ENCODE measurements at places on chromosomes 2 and 18.

- no peaks in the 10 kb centered on the region for H3K4me1 ChIP-seq
- no peaks in the 10 kb centered on the region for H3K36me3 ChIP-seq
- H3K4me3 ChIP-seq, result no peak overlapping the region
- no peaks in the 10 kb centered on the region for H3K27me3 ChIP-seq
- no peak overlapping the region for H3K27ac ChIP-seq
Measured at GRCh38 chr2:138171244-138171643, 207.0 kb downstream of the HNMT start.

GRCh38 chr2:149224543-149224942 is 105.8 kb upstream of the LYPD6 start:
- no peaks in the 10 kb centered on the region for H3K4me1 ChIP-seq
- no peak overlapping the region for H3K27ac ChIP-seq
- H3K27me3 ChIP-seq, result no peaks in the 10 kb centered on the region
- no peak for DNase-seq
- H3K4me3 ChIP-seq, result no peak overlapping the region

GRCh38 chr2:144152817-144153271 is 367.1 kb downstream of the ZEB2 start:
- no peak for DNase-seq
- no peak overlapping the region for H3K27ac ChIP-seq
- H3K4me3 ChIP-seq, result no peak overlapping the region
- H3K36me3 ChIP-seq, result no peaks in the 10 kb centered on the region
- no peaks in the 10 kb centered on the region for H3K4me1 ChIP-seq

GRCh38 chr18:45962866-45963265 is 4.3 kb downstream of the EPG5 start:
- no peak overlapping the region for H3K4me3 ChIP-seq
- DNase-seq, result no peak
- H3K27ac ChIP-seq, result no peak overlapping the region
- H3K36me3 ChIP-seq, result no peaks in the 10 kb centered on the region

DNA sequence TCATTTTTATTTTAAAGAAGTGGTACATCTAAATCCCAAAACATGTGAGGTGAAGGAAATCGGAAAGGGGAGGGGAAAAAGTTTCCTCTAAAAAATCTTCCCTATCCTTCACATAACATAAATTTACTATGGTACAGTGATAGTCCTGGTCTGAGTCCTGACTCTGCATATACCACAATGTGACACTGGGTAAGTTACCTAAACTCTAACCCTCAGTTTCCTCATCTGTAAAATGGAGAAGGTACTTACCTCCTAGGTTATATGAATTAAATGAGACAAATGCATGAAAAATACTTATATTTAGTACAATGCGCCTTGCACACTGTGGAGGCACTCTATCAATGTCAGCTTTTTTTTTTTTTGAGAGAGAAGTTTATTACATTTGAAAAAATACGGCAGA is 42.3 kb downstream of the TRAK2 start:
- H3K4me3 ChIP-seq, result no peak overlapping the region
- no peaks in the 10 kb centered on the region for H3K36me3 ChIP-seq
- H3K27me3 ChIP-seq, result no peaks in the 10 kb centered on the region

DNA sequence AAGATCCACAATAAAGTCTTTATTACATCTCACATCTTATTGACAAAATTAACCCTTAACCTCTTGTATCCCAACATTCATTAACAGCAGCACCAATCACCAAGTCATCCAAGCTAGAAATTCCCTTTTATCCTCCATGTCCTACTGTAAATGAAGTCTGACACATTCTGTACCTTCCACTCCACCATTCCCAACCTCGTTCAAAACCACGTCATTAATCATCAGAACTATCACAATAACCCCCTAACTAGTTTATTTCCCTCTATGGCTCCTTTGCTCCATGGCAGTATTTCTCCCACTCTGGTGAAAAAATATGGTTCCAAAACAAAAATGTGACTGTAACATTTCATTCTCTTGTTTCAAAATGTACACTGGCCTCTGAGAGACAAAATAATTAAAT is 1626.2 kb downstream of the LRP1B start:
- no peaks in the 10 kb centered on the region for H3K36me3 ChIP-seq
- no peak for DNase-seq
- no peak overlapping the region for H3K27ac ChIP-seq
- no peaks in the 10 kb centered on the region for H3K27me3 ChIP-seq
- H3K4me3 ChIP-seq, result no peak overlapping the region
- no peaks in the 10 kb centered on the region for H3K4me1 ChIP-seq

DNA sequence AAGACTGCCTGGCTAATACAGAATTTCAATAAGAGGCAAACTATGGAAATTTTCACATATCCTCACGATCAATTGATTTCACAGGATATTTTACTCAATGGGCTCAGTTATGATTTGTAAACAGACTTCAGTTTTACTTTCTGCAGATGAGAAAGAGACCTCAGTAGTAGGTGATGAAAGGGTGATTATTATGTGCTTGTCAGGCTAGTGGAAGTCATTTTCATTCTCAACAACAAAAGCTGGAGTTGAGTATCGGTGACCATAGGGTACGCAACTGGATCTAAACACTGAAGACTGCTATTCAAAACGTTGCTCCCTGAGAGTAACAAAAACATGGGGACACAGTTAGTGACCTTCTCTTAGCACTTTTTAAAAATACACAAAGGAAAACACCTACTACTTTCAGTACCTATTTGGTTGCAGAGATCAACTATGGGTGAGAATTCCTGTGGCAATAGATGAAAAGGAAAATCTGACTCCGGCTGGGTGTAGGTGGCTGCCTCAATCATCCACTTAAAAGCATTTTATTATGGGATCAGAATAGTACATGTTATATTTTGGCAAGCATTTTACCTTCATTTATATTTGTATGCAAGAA is 126.2 kb upstream of the VRK2 start:
- H3K27ac ChIP-seq, result no peak overlapping the region
- no peak for DNase-seq
- H3K27me3 ChIP-seq, result no peaks in the 10 kb centered on the region
- no peaks in the 10 kb centered on the region for H3K4me1 ChIP-seq
- no peak overlapping the region for H3K4me3 ChIP-seq

DNA sequence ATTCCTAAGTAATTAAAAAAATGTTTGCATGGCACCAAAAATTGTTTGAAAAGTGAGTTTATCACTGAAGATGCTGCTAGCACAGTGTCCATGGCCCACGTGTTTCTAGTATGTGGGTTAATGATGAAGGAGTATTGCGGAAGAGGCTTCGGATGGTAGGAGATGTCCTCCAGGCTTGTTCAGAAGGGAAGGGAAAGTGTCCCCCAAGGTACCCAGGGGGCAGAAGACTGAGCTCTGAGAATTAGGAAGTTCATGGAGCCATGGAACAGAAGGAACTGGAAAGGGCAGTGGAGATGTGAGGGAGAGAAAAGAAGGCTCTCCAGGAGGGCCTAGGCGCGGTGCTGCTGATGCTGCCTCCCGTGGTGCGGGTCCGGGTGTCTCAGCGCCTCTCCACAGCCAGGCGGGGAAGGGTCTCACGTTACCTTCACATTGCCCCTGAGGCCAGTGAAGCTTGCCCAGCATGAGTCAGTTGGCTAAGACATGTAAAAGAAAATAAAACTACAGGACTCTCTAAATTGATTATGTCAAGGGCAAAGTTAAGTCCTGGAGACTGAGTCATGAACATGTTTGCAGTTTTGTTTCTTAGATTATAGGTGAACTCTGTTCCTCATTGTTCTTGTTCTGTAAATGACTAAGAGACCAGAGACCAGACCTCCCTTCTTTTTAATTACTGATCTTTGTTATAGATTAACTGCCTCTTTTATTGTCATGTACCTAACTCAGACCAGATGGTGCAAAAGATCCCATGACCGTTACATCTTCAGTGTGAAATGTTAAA is 89.0 kb downstream of the MTCL1 start:
- H3K4me3 ChIP-seq, result no peak overlapping the region
- H3K36me3 ChIP-seq, result no peaks in the 10 kb centered on the region
- H3K27me3 ChIP-seq, result no peaks in the 10 kb centered on the region
- peak; percentile 34 for DNase-seq

DNA sequence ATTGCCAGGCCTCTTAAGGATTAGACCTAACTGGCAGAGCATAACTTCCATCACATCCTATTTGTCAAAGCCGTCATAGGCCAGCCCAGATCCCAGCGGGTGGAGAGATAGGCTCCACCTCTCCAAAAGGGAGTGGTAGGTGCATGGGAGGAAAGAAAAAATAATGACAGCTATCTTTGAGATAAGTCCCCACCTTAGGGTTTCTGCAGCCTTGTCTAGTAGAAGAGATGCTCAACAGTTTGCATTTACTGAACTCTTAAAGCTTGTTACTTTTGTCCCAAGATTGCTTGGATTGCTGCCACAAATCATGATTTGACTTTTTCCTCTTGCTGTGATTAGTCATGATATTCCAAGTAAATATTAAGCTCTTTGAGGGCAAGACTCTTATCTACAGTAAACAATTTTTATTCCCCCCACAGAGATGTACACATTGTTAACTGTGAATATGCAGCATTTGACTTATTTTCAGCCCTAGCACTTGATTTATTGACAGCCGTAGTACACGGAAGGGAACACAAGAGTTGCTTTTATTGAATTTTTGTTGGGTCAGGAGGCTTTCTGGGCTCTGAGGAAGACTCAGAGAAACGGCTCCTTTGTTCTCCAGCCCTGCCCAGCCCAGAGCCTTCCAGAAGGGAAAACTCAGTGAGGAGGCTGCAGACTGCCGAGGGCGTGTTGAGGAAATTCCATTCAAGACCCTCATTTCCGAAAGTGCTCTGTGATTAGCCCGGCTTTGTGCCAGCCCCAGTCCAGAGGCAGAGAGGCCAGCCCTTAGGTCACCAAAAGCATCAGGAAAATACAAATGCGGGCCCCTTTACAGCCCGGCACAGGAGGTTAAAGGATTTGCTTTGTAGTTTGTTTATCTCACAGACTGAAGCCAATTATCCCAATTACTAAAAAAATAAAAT is 75.5 kb upstream of the ZNF532 start:
- peak overlapping the region; percentile 51 for H3K27ac ChIP-seq
- H3K27me3 ChIP-seq, result no peaks in the 10 kb centered on the region
- H3K36me3 ChIP-seq, result no peaks in the 10 kb centered on the region
- DNase-seq, result no peak
- no peaks in the 10 kb centered on the region for H3K4me1 ChIP-seq
- H3K4me3 ChIP-seq, result no peak overlapping the region

DNA sequence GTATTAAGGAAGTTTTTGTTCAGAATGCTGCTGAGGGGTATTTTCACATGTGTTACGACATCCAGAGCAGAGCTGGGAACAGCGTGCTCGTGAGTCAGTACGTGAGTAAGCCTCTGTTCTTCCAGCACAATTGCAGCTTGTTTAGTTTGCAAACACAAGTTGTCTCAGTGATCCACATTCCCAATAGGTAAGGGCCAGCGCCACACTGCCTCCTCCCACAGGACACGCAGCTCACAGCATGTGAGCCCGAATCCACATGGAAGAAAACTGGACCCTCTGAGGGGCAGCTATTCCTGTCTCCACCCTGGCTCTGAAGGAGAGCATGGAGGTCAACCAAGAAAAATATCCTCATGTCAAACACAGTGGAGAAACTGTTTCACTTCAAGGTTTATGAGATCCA is 173.9 kb upstream of the PID1 start:
- H3K27me3 ChIP-seq, result no peaks in the 10 kb centered on the region
- peak; percentile 24 for DNase-seq
- H3K4me3 ChIP-seq, result no peak overlapping the region
- peaks cover 5% of the 10 kb centered on the region for H3K4me1 ChIP-seq
- peak overlapping the region; percentile 69 for H3K27ac ChIP-seq

DNA sequence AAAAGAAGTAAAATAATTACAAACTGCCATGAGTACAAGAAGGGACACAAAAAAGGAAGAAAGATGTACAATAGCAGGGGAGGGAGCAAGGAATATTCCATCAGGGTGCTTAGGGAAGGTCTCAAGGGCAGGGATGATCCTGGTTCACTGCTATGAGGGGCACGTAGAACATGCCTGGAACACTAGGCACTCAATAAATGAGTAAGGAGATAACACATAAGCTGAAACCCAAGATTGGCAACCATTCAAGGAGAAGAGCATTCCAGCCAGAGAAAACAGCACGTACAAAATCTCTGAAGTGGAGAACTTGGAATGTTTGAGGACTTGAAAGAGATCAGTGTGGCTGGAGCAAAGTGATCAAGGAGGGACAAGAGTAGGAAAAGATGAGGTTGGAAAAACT is 103.2 kb downstream of the FAM161A start:
- no peaks in the 10 kb centered on the region for H3K36me3 ChIP-seq
- H3K27ac ChIP-seq, result no peak overlapping the region
- DNase-seq, result no peak

GRCh38 chr2:41610501-41611190 is 437.2 kb upstream of the PKDCC start:
- H3K36me3 ChIP-seq, result no peaks in the 10 kb centered on the region
- H3K4me1 ChIP-seq, result no peaks in the 10 kb centered on the region

DNA sequence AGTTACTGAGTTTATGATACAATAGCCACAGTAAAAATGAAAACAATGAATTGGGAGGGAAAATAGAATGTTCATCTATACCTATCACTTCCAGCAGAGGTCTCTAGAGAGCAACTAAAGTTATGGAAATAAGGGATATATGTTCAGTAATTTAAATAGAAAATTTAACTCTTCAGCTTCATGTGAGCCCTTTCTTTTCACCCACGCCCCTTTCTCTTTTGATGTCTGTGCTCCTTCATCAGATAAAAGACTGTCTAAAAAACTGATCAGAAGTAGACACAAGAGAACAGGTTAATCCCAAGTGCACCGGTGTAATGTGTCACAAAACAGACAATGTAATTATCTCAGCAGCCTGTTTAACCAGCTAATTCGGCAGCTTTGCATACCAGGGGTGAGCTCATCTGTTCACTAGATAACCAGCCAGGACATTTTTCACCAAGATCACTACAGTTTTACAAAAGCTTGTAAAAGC is 238.5 kb upstream of the ERBB4 start:
- DNase-seq, result no peak
- H3K4me3 ChIP-seq, result no peak overlapping the region
- no peaks in the 10 kb centered on the region for H3K4me1 ChIP-seq
- no peaks in the 10 kb centered on the region for H3K36me3 ChIP-seq

DNA sequence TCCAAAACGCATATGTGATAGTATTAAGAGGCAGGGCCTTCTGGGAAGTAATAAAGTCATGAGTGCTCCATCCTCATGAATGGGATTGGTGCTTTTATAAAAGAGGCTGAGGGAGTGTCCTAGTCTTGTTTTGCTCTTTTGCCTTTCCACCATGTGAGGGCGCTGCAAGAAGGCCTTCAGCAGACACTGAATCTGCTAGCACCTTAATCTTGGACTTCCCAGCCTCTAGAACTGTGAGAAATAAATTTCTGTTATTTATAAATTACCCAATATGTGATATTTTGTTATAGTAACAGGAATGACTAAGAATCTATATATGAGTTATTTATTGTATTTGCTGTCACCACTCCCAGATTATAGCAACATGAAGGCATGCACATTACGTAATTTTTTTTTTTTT is 63.5 kb downstream of the PLA2R1 start:
- no peaks in the 10 kb centered on the region for H3K4me1 ChIP-seq
- H3K27ac ChIP-seq, result no peak overlapping the region
- no peaks in the 10 kb centered on the region for H3K36me3 ChIP-seq
- H3K4me3 ChIP-seq, result no peak overlapping the region
- H3K27me3 ChIP-seq, result no peaks in the 10 kb centered on the region

- no peaks in the 10 kb centered on the region for H3K27me3 ChIP-seq
- no peaks in the 10 kb centered on the region for H3K36me3 ChIP-seq
- no peak overlapping the region for H3K27ac ChIP-seq
- no peak overlapping the region for H3K4me3 ChIP-seq
- no peaks in the 10 kb centered on the region for H3K4me1 ChIP-seq
Measured at GRCh38 chr2:63440612-63441011, 147.7 kb downstream of the WDPCP start.

Data from transverse colon (tissue), 4 donors.